Activated CD4-positive, alpha-beta T cell treated with anti-CD3 and anti-CD28 coated beads, Interleukin-2, amount 10 ng/mL, durations not matched to agents 7 days and 5 days (primary cell): ENCODE measurements at places on chromosomes 6 and 20. TPM values are rescaled to one million over a fixed set of nuclear protein-coding genes. Genes with fewer than 3 reads are reported as not detected.
A peak's percentile ranks its signal among the peaks of the same experiment; 100 is the strongest.

- no peaks in the 10 kb centered on the region for H3K27me3 ChIP-seq
- H3K4me1 ChIP-seq, result no peaks in the 10 kb centered on the region
- no peak overlapping the region for H3K27ac ChIP-seq
These were observed 620.0 kb downstream of the PKHD1 start for GRCh38 chr6:51467231-51467952.

DNA sequence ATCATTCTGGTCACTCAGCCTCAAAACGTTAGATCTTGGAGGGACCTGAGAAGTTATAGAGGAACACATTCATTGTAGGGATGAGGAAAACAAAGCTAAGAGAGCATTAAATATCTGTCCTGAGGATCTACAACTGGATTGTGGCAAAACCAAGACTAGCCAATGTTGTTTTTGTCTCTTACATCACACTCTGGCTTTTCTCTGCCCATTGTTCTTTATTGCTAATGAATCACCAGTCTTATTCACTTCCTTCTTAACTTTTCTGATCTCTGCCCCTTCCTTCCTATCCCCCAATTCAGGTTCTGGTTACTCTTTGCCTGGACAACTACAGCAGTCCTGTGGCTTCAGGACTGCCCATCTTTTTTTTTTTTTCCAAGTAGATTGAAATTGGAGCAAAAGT, 57.0 kb upstream of the PREP start:
- H3K4me3 ChIP-seq, result no peak overlapping the region
- no peaks in the 10 kb centered on the region for H3K36me3 ChIP-seq
- H3K27me3 ChIP-seq, result peaks cover 21% of the 10 kb centered on the region
- no peak for DNase-seq

The TAAR2 gene
- not detected for total RNA-seq

DNA sequence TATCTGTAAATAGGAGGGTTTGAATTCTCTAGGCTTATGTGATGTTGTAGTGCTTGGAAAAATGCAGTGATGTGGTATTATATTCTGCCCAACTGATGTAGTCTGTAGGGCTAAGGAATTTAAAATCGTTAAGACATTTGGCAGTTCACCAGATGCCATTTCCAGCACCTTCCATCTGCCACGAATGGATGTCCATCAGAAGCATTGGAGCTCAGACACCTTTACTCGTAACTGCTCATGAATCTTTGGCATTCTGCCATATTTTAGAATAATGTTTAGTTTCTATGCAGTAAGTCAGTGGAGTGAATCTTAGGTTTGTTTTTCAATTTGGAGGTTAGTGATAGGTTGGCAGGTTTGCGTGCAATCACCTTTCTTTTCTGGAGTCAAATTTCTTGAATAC, 2.4 kb upstream of the SYTL3 start:
- DNase-seq, result no peak
- no peak overlapping the region for H3K4me3 ChIP-seq
- no peaks in the 10 kb centered on the region for H3K27me3 ChIP-seq
- peaks cover 22% of the 10 kb centered on the region for H3K36me3 ChIP-seq

- DNase-seq, result peak; percentile 61
- H3K4me1 ChIP-seq, result peaks cover 25% of the 10 kb centered on the region
These were observed 161.4 kb downstream of the LY86 start for GRCh38 chr6:6749702-6750491.

GRCh38 chr6:134379076-134379475, 61.2 kb upstream of the SGK1 start:
- no peaks in the 10 kb centered on the region for H3K36me3 ChIP-seq
- no peak overlapping the region for H3K4me3 ChIP-seq
- H3K27ac ChIP-seq, result no peak overlapping the region
- peaks cover 29% of the 10 kb centered on the region for H3K4me1 ChIP-seq
- no peak for DNase-seq
- H3K27me3 ChIP-seq, result no peaks in the 10 kb centered on the region

- H3K27me3 ChIP-seq, result peaks cover 4% of the 10 kb centered on the region
- peaks cover 50% of the 10 kb centered on the region for H3K4me1 ChIP-seq
- peak overlapping the region; percentile 83 for H3K4me3 ChIP-seq
- no peak for DNase-seq
- peaks cover 9% of the 10 kb centered on the region for H3K36me3 ChIP-seq
These were observed 657 bp downstream of the NT5DC1 start for GRCh38 chr6:116101302-116101718.

The PRR18 gene
- total RNA-seq, result not detected

The ARHGAP18 gene
- total RNA-seq, result 7.5 TPM

The KIF16B gene
- 9.4 TPM for total RNA-seq

The PNPLA1 gene
- not detected for total RNA-seq

- no peak overlapping the region for H3K27ac ChIP-seq
- H3K27me3 ChIP-seq, result peaks cover 4% of the 10 kb centered on the region
- DNase-seq, result no peak
- no peaks in the 10 kb centered on the region for H3K36me3 ChIP-seq
- no peak overlapping the region for H3K4me3 ChIP-seq
- no peaks in the 10 kb centered on the region for H3K4me1 ChIP-seq
These were observed 149.8 kb downstream of the SYNDIG1 start for GRCh38 chr20:24619212-24619611.

The SLC22A2 gene
- not detected for total RNA-seq

The SLCO4A1 gene
- 54.2 TPM for total RNA-seq

The NHSL1 gene
- 0.22 TPM for total RNA-seq

DNA sequence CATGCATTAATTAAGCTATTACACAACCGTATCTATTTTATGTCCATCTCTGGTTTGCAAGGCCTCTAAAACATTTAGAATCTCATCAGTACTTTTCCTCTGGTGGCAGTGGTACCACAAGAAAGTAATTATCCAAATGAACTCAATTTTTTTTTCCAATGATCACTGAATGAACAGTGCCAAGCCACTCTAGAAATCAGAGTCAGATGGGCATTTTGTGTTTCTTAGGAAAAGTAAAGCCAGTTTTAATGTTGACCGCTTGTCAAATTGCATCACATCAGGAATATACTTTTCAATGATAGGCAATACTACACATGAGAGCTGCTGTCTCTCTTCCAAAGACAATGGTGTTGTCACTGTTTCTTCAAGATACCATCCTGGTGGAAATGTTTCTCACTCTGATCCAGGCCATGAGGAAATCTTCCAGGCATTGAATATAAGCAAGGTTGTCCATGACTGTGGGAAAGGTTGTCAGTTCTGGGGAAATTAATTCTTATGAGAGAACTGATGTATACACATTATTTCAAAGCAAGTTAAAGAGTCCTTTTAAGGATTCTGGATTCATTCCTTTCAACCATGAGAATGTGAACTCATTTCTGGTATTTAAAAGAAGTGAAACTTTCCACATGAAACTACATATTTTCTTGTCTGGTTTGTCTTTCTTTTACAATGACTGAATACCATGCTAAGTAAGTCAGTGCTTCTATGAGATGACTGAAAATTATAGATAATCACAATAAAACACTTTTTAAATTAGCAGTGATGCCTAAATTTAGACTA, 108.8 kb upstream of the TCF21 start:
- peaks cover 4% of the 10 kb centered on the region for H3K27me3 ChIP-seq
- no peaks in the 10 kb centered on the region for H3K4me1 ChIP-seq
- H3K4me3 ChIP-seq, result no peak overlapping the region
- H3K27ac ChIP-seq, result no peak overlapping the region
- H3K36me3 ChIP-seq, result no peaks in the 10 kb centered on the region

The SEMG1 gene
- total RNA-seq, result not detected

The RBM24 gene
- not detected for total RNA-seq

The NKX2-4 gene
- total RNA-seq, result not detected

The KHDC1L gene
- total RNA-seq, result 0.35 TPM

The MUCL3 gene
- not detected for total RNA-seq

DNA sequence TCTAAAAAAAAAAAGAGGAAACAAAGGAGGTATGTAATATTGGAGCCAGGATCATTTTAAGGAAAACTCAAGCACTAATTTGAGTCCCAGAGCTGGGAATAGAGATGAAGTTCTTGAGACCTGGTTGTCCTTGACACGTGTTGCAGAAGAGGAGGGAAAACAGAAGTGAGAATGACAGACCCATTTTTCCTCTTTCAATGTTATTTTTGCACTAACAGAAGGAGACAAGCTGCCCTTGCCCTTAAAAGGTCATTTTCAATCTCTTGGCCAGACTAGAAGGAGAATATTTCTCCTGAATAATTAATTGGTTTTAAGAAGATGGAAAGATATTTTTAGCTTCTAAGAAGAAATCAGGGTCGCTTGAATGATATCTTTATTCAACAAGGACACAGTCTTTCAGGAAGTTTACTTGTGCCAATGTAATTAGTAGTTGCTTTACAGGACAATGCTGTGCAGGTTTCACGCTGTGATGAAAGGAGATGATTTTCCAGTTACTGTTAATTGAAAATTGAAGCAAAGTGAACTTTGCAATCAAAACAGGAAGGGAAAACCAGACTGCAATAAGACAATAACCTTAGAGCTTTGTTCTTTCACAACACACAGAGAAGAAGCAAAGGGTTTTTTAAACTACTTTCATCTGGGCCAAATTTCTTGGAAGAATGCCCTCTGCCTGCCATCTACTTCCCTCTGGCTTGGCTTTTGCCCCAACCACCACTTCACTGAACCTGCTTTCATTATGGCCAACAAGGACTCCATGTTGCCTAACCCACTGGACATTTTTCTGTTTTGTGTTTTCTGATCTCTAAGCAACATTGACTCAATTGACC, 107.8 kb upstream of the SHLD1 start:
- no peak for DNase-seq
- H3K27ac ChIP-seq, result peak overlapping the region; percentile 59
- peaks cover 35% of the 10 kb centered on the region for H3K4me1 ChIP-seq

GRCh38 chr20:39875492-39876110, 813.4 kb downstream of the MAFB start:
- no peak overlapping the region for H3K27ac ChIP-seq
- no peak overlapping the region for H3K4me3 ChIP-seq
- no peaks in the 10 kb centered on the region for H3K4me1 ChIP-seq
- no peaks in the 10 kb centered on the region for H3K27me3 ChIP-seq
- no peaks in the 10 kb centered on the region for H3K36me3 ChIP-seq

GRCh38 chr6:163775313-163775712, 360.8 kb downstream of the QKI start:
- peaks cover 3% of the 10 kb centered on the region for H3K27me3 ChIP-seq
- no peak for DNase-seq
- no peaks in the 10 kb centered on the region for H3K4me1 ChIP-seq
- H3K36me3 ChIP-seq, result no peaks in the 10 kb centered on the region
- no peak overlapping the region for H3K27ac ChIP-seq

The LSM2 gene
- total RNA-seq, result 109 TPM

The ENPP5 gene
- 0.23 TPM for total RNA-seq

The HAO1 gene
- total RNA-seq, result not detected

DNA sequence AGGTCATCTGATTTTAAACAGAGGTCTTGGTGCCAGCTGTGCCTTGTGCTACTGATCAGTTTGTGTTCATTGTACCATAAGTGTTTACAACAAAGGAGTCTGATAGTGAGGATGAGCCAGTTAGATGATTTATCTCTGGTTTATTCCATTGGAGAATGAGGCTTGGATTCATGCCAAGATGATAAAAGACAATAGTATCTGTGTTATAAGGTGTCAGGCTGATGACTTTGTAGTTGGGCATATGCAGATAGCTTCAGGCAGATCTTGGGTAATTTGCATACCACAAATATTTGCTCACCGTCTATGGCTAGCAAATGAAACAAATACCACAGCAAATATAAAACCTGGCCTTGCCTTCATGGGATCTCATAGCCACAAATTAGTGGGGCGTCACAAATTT, 43.3 kb upstream of the PHACTR2 start:
- DNase-seq, result no peak
- H3K27ac ChIP-seq, result no peak overlapping the region
- no peaks in the 10 kb centered on the region for H3K27me3 ChIP-seq
- no peak overlapping the region for H3K4me3 ChIP-seq

- no peak overlapping the region for H3K4me3 ChIP-seq
- H3K27me3 ChIP-seq, result no peaks in the 10 kb centered on the region
- H3K4me1 ChIP-seq, result peaks cover 30% of the 10 kb centered on the region
- DNase-seq, result peak; percentile 67
- peaks cover 4% of the 10 kb centered on the region for H3K36me3 ChIP-seq
These were observed 31.9 kb downstream of the FOXO3 start for GRCh38 chr6:108592371-108593337.

DNA sequence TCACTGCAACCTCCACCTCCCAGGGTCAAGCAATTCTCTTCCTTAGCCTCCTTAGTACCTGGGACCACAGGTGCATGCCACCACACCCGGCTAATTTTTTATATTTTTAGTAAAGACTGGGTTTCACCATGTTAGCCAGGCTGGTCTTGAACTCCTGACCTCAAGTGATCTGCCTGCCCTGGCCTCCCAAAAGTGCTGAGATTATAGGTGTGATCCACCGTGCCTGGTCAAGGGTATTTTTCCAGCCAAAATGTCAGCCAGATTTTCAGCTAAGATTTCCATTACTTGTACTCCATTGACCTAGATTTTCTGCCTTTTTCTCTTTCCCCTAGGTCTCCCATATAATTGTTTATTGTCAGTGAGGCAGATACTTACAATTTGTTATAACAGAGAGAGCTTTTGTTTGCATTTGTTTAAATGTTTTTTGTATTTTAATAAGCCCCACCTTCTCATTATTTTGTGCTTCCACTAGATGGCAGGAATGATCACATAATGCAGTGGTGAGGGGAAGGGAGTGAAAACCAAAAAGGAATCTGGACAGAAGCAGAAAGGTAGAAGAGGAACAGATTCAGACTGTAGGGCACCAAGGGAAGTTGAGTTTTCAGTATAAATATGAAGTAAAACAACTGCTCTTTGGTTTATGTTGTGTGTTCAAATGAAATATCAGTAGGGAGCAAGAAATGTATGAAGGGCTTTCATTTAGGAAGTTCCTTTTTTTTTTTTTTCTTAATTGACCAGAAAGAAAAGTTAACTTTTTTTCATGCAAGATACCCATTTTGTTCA, 29.7 kb downstream of the RPF2 start:
- H3K4me1 ChIP-seq, result peaks cover 4% of the 10 kb centered on the region
- H3K27ac ChIP-seq, result no peak overlapping the region
- DNase-seq, result peak; percentile 39

The LST1 gene
- total RNA-seq, result 36.8 TPM

DNA sequence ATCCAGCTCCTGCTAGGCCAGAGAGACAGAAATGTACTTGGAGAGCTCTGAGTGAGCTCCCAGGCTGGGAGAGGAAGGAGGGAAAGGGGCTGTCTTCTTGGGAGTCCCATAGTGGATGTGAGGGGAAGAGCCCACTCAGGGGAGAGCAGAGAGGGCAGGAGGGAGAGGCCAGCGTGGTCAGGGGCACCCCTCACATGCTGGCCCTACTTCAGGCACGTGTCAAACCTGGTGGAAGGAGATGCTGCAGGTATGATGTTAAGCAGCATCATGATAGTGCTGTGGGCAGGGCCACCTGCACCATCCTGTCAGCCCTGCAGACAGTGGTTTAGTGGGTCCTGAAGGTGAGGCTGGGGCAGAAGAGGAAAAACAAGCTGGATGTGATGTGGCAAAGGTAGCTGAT, 265.4 kb upstream of the RNF24 start:
- H3K27ac ChIP-seq, result no peak overlapping the region
- no peak overlapping the region for H3K4me3 ChIP-seq
- DNase-seq, result no peak
- H3K36me3 ChIP-seq, result no peaks in the 10 kb centered on the region
- H3K27me3 ChIP-seq, result peaks cover 2% of the 10 kb centered on the region

DNA sequence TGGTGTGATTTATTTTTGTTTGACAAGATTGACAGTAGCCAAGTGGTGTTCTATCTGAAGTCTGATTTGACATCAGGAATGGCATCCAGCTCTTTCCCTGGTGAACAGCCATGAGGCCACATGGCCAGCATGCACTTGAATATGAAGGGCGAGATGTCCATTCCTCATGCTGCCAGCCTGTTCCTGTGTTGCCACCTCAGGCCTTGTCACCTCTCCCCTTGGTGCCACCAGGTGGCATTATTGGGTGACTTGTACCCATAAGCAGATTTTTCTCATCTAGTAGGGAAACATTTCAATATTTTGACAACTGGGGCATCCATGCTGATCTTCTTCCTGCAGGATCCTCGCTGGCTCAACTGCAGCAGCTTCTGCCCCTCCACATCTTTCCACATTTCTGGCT, 199.1 kb downstream of the ERMARD start:
- H3K4me3 ChIP-seq, result no peak overlapping the region
- no peaks in the 10 kb centered on the region for H3K36me3 ChIP-seq
- peaks cover 5% of the 10 kb centered on the region for H3K4me1 ChIP-seq

The FAXC gene
- total RNA-seq, result not detected
